ENCODE measurements at places on chromosomes 7 and 10.
A peak's percentile ranks its signal among the peaks of the same experiment; 100 is the strongest.

- DNase-seq = peak; percentile 75
Observed at GRCh38 chr7:140485500-140486265, 6.4 kb upstream of the MKRN1 start.

DNA sequence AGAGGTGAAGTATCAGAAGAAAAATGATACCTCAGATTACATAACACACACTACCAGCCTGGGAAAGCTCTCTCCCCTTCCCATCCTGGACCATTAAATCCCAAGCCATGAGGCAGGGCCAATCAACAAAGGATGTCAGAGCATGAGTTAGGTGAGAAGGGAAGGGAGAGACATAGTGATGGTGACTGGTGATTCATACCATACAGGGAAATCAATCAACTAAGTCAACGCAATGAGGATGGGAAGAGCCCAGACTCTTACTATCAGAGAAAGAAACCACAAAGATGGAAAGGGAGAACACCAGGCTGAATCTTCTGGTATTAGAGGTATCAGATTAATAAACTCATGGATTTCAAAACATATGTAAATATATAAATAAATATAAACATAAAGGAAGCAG, 185.4 kb downstream of the KMT2E start:
- DNase-seq = peak; percentile 58

- no peak for DNase-seq
Observed at GRCh38 chr7:37494926-37495325, 46.3 kb upstream of the ELMO1 start.

DNA sequence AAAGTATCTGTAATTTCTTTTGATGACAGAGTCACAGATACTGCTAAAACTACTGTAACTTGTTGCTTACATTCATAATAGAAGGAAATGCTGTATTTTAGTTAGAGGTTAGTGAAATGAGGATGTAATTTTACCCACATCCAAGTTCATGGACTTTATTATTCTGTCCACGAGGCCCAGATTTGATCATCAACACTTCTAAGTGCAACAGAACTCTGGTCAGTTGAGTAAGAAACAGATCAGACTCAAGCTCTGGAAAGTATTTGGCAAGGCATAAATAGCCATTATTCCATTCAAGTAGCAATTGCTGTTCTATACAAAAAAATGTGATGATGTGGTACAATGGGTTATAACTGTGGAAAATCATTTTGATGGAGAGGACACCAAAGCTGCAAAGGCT, 22.3 kb downstream of the ACADSB start:
- DNase-seq = no peak

DNA sequence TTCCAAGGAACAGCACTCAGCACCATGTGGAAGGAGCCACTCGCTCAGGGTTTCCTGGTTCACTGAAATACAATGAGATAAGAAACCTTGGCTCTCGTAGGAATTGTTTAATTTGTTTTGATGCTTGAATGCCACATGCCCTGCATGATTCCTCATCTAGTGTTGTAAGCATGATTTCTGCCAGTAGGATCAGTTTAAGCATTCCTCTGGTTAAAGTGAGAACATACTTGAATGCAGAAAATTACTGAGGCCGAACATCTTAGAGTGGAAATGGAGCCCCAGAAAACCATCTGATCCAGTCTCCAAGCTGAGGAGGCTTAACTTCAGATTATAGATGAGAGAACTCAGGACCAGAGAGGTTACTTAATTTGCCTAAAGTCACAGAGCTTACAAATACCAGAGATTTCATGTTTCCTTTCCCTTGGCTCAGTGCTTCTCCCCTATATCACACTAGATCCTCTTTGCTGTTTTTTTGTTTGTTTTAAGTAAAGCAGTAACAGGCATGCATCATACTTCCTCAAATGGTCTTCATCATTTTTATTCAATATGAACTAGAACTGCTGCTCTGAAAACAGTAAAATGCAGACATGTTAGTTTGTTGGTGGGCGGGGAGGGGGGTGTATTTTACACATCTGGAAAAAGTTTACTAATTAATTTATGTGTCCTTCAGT, 125.1 kb downstream of the ADAM12 start:
- DNase-seq = peak; percentile 33

DNA sequence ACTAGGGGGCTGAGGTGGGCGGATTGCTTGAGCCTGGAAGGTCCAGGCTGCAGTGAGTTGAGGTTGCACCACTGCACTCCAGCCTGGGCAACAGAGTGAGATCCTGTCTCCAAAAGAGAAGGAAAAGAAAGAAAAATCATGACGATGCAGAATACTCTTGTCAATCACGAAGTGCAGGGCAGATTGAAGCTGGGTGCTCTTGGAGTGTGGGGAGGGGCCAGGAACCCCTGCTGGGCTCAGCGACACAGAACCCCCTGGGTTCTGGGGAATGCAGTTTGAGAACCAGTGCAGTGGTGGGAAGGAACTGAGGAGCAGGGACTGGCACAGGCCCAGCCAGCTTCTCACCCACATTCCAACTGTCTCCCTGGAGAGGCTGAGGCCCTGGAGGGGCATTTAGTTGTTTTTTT, 10.8 kb upstream of the INTS1 start:
- DNase-seq = no peak

DNA sequence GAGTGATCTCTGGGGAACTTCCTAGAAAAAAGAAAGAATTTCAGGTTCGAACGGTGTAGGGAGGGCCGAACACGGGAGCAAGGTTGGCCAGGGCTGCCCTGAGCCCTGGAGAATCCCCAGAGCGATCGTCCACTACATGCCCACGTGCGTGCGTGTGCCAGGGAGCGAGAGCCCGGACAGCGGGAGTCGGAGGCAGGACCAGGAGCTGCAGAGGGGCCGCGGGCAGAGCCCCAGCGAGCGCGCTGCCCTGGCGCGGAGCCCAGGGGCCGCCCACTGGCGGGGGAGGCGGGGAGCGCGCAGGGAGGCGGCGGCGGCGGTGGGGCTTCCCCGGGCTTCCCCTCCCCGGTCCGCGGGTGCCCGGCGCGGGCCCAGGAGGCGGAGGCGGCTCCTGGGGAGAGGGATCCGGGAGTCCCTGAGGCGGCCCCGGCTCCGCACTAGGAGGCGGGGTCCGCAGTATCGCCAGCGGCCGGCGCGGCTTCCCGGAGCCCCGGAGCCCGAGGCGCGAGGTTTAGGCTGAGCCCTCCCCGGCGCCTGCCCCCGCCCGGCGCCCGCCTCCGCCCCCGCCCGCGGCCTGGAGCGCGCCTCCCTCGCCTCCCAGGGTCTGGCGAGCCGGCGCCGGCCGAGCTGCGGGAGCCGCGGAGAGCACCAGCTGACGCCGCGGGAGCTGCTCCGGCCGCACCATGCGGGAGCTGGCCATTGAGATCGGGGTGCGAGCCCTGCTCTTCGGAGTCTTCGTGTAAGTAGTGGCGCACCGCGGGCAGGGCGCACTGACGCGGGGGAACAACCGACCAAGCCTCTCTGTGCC, at the start of gene PLPP4:
Gene PLPP4, plus strand, starts transcription at position 602 of the 805 bp plus-strand sequence. Its CDS starts 79 bp downstream, at position 681.
- DNase-seq = peak; percentile 67

DNA sequence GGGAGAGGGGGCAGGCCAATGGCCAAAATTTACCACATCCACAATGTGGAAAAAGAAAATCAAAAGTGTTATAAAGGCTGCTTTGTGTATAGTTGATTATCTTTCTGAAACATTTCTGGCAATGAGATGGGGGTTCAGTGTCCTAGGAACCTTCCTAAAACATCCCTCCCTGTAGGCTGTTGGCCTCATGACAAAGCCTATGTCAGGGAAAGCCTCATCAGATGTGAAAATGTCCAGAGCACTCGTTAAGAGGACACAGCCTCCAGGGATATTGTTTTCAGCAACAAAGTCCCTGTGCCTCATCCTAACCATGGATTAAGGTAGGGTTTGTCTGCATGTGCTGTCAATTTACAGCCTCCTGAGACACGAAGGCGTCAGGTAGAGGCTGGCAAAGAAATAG, 17.0 kb downstream of the SUN3 start:
- no peak for DNase-seq

- no peak for DNase-seq
Observed at GRCh38 chr7:66202441-66202840, 2.7 kb upstream of the TPST1 start.

GRCh38 chr7:13021566-13022300, 334.3 kb downstream of the ARL4A start:
- DNase-seq = no peak

- DNase-seq = no peak
Observed at GRCh38 chr10:71463111-71463510, 66.4 kb downstream of the CDH23 start.

- DNase-seq = peak; percentile 60
Observed at GRCh38 chr7:44196450-44196872, 4.3 kb upstream of the YKT6 start.

GRCh38 chr7:133887459-133887858, 239.7 kb upstream of the LRGUK start:
- peak; percentile 2 for DNase-seq

DNA sequence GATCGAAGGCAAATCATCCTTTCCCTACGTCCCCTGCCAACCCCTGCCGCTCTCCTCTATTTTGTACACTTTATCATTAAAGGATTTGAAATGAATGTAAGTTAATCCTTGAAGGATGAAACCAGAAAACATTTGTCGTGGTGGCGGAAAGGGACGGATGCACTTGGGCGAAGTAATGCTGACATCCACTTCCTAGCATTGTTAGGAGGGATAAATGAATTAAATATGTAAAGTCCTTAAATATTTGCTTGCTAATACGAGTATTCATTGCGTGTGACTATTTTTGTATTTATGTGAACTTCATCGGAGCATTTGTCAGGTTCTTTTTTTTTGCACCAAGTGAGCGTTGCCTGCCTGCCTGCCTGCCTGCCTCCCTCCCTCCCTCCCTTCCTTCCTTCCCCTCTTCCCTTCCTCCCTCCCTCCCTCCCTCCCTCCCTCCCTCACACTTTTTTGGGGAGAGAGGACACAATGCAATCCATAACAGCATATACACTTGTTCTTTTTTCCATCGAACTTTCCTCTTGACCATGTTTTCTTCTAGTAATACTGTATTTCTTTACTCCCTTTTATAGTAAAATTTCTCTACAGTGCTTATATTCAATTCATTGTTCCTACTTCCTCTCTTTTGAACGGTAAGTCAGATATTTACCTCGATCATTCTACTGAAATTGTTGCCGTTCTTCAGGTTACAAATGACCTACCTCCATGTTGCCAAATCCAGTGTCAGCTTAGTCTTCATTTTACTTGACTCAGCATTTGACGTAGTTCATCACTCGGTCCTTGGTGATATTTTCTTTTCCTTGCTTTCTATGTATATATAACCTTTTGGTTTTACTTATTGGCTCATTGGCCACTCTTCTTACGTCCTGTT, 831 bp downstream of the CCDC7 start:
- peak; percentile 25 for DNase-seq

DNA sequence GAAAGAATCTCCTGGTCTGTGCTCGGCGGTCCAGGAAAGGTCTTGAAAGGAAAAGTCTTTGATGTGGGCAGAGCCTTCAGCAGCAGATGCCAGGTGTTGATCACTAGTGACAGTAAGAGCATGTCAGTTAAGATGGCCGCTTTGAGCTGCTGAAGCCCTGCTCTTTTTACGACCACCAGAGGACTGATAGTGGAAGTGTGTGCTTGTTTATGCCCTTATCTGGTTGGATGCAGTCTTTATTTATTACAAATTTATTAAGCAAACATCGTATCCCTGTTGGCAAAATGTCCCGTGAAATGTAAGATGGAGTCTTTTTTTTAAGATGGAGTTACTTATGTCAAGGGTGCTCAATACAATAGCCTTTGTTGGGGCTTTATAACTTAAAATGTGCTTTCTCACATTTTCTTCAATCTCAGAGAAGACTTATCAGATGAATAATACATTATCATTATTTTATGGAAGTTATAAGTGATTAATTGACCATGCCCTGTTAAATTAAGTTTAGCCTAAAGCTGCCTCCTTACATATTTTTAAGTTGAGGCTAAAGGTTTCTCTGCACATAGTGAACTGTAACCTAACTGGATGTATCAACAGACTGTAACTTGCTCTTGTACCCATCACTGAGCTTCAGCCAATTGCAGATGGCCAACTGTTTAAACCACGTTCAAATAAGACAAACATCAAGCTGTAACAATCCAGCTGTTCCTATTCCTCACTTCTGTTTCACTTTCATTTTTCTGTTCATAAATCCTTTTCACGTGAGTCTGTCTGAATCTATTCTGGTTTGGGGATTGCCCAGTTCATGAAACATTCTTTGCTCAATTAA, 97.4 kb upstream of the PIK3CG start:
- peak; percentile 55 for DNase-seq

GRCh38 chr7:101602484-101603241, 26.4 kb downstream of the MYL10 start:
- DNase-seq = peak; percentile 68

DNA sequence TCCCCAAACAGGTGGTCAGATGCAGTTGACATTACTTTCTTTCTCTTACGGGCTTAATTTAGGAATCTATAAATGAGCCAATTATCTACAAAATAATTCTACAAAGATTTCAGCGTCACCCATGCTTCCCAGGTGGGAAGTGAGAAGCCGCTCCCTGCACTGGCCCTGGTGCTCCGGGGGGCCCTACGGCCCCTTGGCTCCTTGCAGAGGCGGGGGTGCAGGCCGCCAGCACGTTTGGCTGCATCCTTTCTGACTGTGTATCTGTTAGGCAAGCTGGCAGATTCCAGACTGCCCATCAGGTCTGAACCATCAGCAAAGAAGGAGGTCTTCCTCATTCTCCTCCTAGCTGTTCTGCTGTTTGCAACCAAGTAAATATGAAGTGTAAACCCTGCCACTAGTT, 16.3 kb downstream of the VWC2 start:
- DNase-seq = no peak

- DNase-seq = peak; percentile 43
Observed at GRCh38 chr7:18890134-18890533, 227.3 kb downstream of the TWIST1 start.

- DNase-seq = peak; percentile 56
Observed at GRCh38 chr7:23938937-23939552, 229.0 kb downstream of the STK31 start.

- no peak for DNase-seq
Observed at GRCh38 chr10:112613620-112614019, 166.6 kb downstream of the VTI1A start.

DNA sequence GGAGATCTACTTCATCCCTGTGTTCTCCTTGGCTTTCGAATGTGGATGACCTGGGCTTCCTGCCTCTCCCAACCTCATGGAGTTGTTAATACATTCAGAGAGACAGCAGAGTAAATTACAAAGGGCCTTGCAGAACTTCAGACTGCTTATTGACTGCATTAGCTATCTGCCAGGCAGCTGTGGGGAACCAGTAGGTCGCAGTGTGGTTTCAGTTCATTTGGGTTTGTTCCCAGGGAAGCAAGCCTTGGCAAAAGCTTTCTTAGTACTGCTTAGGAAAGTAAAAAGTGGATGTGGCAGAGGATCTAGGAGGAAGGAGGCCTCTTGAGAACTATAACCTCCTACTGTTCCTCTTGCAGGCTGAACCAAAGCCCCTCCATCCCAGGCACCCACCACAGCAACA, 9.2 kb downstream of the NPFFR1 start:
- DNase-seq = no peak

GRCh38 chr10:133364645-133365431, 7.0 kb upstream of the FUOM start:
- DNase-seq = no peak

- DNase-seq = no peak
Observed at GRCh38 chr10:104450954-104451353, 97.3 kb downstream of the CFAP58 start.

DNA sequence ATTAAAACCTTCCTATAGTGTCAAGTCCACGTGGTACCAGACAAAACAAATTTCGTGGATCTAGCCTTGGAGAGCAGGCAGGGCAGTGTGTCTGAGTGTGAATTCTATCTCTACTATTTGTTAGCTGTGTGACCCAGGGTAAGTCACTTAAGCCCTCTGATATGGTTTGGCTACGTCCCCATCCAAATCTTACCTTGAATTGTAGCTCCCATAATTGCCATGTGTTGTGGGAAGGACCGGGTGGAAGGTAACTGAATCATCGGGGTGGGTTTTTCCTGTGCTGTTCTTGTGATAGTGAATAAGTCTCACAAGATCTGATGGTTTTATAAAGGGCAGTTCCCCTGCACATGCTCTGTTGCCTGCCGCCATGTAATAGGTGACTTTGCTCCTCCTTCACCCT, 2.8 kb upstream of the NPFFR1 start:
- DNase-seq = no peak
